ENCODE measurements at places on chromosomes 6 and 20. TPM values are rescaled to one million over a fixed set of nuclear protein-coding genes. Genes with fewer than 3 reads are reported as not detected.
A peak's percentile ranks its signal among the peaks of the same experiment; 100 is the strongest.

ZSCAN16 gene
- 2.5 TPM for total RNA-seq

THEMIS gene
- total RNA-seq, result 0.07 TPM

PRICKLE4 gene
- total RNA-seq, result 3.1 TPM

HLA-DRB5 gene
- total RNA-seq, result not detected

SAMD3 gene
- total RNA-seq, result 0.45 TPM

PDYN gene
- total RNA-seq, result not detected

CRISP2 gene
- total RNA-seq, result not detected

BTN1A1 gene
- not detected for total RNA-seq

C20orf141 gene
- total RNA-seq, result not detected

CD93 gene
- total RNA-seq, result 0.02 TPM

DTNBP1 gene
- 11.6 TPM for total RNA-seq

F13A1 gene
- 10.1 TPM for total RNA-seq

EEF1A2 gene
- 37.6 TPM for total RNA-seq

SMOC2 gene
- 0.93 TPM for total RNA-seq

GRCh38 chr6:40623932-40624331 is 36.8 kb upstream of the LRFN2 start:
- no peak for DNase-seq

DNA sequence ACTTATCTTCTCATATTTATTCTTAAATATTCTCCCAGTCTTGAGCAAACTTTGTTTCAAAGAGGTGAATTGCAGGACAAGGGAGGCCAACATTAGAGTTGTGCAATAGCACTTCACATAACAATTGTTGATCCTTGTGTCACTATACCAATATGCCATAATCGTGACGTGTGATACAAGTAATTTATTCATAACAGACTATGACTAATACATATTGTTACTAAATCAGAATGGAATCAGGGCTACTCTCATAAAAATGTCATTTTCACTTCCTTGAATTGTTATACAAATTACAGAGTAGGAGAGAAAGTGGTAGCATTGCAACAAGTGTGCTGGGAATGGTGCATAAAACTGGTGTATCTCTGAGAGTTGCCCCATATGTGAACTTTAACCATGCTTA is 37.2 kb upstream of the PLCB1 start:
- DNase-seq, result no peak

GRCh38 chr6:128118401-128118800 is 217.5 kb upstream of the THEMIS start:
- DNase-seq, result peak; percentile 86

DNA sequence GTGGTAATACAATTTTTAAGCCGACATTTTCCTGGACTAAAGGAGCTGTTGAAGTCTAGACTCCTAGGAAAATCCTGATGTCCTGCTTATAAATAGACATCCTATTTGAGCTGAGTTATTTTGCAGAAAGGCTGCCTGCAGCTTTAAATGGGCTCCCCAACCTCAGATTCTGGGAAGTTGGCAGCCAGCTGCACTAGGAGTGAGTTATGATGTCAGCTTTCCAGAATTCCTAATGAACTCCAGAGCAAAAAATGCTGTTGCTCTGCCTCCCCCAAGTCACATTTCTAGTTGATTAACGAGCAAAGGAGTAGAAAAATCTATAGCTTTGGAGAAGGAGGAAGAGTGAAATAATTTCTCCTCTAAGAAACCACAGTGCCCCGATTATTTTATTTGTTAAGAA is 346.3 kb upstream of the SULF2 start:
- DNase-seq, result peak; percentile 90

- no peak for DNase-seq
These were observed 4.6 kb downstream of the FILIP1 start for GRCh38 chr6:75489025-75489424.

DNA sequence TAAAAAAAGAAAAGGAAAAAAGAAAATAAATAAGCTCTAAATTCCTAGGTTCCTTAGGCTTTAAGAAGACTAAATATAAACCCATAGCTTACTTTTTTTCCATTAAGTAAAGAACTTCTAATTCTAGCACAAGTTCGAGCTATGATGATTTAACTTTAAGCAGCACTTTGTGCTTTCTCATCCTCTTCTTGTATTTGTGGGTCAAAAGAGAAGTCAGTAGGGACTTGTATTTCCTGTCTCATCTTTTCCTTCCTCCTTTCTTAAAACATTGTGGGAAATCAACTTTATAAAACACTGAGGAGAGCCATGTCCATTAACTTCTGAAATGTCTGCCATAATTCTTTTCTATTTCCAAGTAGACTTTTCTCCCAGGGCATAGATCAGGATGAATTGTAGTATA is 637.7 kb upstream of the CITED2 start:
- no peak for DNase-seq

GRCh38 chr6:134282816-134283215 is 35.1 kb downstream of the SGK1 start:
- no peak for DNase-seq

- DNase-seq, result no peak
These were observed 39.6 kb upstream of the BLCAP start for GRCh38 chr20:37567331-37567665.

DNA sequence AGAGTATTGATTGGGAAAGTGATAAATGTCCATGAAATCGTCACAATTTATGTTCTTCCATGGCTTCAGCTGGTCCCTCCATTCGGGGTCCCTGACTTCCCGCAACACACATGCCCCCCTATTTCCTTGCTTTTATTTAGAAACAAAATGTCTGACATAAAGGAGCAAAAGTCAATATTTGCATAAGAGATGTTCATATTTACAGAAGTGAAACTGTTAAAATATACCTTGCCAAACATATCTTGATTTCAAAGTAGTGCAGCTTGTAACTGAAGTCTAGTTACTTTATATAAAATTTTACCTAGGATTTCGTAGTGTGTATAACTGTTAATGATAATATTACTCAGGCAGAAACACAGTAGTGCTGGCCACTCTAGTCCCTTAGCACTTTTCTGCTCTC is 548.9 kb upstream of the ADGRB3 start:
- DNase-seq, result no peak

DNA sequence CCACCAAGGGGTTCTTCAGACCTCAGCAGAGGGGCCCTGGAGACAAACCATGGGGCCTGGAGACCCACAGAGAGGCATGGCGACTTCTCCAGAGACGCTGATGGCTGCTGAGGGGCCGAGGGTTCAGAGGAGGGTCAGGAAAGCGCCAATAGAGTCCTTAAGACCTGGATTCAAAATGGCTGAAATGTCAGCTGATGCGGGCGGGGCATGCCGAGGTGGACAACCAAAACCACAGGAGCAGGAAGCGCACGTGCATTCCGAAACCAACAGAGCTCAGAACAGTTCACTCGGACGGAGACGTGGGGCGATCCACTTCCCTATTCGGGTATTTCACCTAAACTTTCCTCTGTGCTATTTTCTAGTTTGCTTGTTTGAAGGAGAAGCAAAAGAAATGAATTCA is 99.9 kb upstream of the RIN2 start:
- no peak for DNase-seq

GRCh38 chr20:36543184-36544133 is 2.1 kb downstream of the MYL9 start:
- DNase-seq, result peak; percentile 64

- DNase-seq, result peak; percentile 77
These were observed 39.8 kb upstream of the TAGAP start for GRCh38 chr6:159084493-159085091.

- peak; percentile 93 for DNase-seq
These were observed 12.9 kb upstream of the DSP start for GRCh38 chr6:7528565-7528964.

DNA sequence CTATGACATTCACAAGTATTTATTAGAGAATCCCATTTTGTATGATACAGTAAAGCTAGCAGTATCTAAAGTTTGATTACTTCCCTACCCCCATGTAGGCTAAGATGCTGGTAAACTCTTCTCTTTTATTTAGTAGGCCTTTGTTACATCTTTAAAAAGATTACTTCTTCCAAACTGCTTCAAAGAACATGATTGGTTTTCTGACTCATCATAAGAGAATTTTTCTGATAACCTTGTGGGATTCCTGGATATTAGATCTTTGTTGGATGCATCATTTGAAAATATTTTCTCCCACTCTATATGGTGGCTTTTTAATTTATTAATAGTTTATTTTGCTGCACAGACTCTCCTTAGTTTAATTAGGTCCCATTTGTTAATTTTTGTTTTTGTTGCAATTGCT is 898.3 kb upstream of the ADGRB3 start:
- DNase-seq, result peak; percentile 54

DNA sequence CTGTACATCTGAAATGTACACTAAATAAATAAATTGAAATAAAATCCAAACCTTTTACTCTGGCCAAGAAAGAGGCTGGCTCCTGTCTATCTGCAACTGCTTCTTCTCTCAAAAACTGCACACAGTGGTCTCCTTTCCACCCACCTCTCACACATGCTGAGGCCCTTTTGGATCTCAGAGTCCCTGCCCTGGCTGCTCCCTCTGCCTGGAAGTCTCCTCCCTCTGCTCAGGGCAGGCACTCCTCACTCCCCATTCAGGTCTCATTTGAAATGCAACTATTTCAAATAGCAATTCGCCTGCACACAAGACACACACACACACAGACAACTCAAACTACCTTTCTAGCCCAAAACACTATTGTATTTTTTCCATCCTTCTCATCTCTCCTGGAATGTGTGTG is 348.8 kb downstream of the PKHD1 start:
- no peak for DNase-seq

DNA sequence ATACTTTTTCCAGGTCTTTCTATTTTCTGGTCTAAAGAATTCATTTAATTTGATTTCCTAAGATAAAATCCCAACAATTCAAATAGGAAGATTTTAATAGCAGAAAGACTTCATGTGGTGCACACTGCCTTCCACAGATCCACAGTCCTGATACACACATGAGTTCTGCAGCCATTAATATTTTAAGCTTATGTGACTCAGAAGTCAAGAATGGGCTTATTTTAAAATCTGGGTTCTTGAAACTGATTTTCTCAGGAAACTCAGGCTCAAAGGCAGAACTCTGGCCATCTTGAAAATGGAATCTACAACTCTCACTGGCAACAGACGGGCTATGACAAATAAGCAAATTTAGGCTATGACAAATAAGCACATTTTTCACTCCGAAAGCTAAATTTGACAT is 88.2 kb downstream of the COL12A1 start:
- peak; percentile 45 for DNase-seq

GRCh38 chr6:53203483-53203882 is 54.8 kb upstream of the GCM1 start:
- DNase-seq, result no peak

- DNase-seq, result peak; percentile 35
These were observed 238.4 kb upstream of the AFDN start for GRCh38 chr6:167588181-167588919.

DNA sequence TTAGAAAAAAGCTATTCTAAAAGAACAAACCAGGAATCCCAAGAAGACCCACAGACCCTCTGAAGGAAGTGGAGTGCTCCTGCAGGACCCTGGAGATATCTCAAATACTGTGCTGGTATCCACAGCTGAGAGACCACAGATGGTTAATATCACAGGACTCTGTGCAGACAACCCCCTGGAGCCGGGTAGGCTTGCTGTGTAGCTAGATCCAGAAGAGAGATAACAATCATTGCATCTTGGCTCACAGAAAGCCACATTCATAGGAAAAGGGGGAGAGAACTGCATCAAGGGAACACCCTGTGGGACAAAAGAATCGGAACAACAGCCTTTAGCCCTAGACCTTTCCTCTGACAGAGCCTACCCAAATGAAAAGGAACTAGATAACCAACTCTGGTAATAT is 689.5 kb downstream of the PHF3 start:
- DNase-seq, result no peak

GRCh38 chr6:98777762-98778161 is 56.6 kb upstream of the POU3F2 start:
- no peak for DNase-seq

DNA sequence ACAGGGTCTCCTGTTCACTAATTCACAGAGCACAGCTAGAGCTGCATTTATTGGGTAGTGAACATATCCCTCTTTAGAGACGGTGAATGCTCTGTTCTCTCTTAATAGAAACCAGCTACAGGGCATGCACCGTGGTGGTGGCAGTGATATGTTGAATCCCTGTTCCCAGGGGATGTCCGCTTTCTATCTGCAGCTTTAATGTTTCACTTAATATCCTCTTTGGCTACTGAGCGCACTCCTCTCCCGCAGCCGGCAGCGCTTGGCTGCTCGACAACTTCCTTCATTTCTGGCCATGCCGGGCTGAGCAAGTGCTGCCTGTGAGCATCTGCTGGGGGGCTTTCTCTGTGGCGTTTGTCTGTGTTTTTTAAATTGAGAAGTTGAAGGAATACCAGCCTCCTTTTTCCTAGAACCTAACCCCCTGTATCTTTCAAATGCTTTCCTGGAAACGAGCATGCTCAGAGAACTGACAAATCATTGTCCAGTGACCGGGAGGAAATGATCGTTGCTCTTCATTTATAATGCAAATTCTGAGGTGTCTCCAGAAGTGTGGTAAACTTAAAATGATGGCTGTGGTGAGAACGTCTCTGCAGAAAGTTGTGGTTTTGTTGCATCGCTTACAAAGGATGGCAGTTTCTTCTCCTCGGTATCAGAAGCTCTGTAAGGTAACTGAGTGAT is 297.9 kb downstream of the UTRN start:
- DNase-seq, result peak; percentile 36

DNA sequence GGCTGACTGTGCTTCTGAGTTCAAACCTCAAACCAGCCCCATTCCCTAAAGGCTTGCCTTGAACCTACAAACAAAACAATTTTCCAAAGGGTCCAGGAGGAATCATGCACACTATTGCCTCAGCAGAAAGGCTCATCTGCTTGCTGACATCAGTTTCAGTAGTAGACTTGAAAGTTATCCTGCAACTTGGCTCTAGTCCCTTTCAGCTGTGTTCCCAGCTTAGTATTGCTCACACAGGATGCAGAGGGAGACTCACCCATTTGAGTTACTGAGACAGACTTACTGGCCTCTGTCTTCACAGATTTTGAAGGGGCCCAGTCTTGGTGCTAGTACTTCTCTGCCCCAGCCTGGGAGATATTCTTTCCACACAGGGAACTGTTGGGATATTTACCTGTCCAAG is 38.5 kb upstream of the TFB1M start:
- peak; percentile 65 for DNase-seq

GRCh38 chr20:54848984-54849538 is 373.7 kb downstream of the DOK5 start:
- DNase-seq, result no peak

GRCh38 chr6:139758209-139758611 is 383.8 kb upstream of the CITED2 start:
- DNase-seq, result no peak

Measured in astrocyte (in vitro differentiated cells and primary cell).